ENCODE measurements at places on chromosomes 7 and 10.

GRCh38 chr10:59724098-59724938 lies 14.7 kb upstream of the SLC16A9 start:
- DNase-seq: no peak

DNA sequence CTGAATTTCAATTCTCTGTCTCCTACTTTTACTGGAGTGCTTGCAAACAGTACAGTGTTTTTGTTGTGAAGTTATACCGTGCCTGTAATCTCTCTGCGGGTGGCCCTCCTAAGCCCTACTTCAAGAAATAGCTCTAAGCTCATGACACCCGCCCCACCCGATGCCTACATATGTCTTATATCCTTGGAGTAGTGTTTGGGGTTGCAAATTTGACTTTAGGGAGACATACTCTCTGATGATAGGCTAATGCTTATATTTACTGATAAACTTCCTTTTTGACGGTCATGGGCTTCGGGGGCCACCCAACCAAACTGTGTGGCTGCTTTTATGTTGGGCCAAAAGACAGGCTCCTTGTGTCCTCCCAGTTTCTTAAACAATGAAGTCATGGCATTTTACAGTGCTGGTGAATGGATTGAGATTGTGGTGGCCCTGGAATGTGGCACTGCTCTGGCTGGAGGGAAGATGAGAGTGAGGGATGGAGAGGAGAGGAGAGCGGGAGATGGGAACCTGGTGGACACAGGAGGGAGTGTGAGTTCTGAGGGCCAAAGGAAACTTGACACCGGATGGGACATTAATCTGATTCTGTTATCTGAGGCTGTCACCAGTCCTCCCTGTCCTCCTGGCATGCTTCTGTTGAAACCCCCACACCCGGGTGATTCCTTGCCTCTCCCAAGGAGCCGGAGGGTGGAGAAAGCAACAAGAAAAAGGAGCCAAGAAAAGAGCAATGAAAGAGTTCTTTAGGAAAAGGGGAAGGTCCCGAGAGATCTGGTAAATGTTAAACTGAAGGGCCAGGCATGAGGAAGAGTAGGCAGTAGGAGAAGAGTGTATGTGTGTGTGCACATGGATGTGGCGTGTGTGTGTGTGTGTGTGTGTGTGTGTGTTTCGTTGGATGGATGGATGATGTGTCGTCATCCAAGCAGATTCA lies 113.3 kb downstream of the TCF7L2 start:
- DNase-seq: no peak

GRCh38 chr7:94393246-94394108 lies 1.2 kb upstream of the COL1A2 start:
- DNase-seq: no peak

- DNase-seq: no peak
These were observed 141.4 kb downstream of the ARHGAP22 start for GRCh38 chr10:48463318-48464003.

- DNase-seq: no peak
These were observed 3.0 kb upstream of the HOXA1 start for GRCh38 chr7:27098578-27099451.

- no peak for DNase-seq
These were observed 1.4 kb downstream of the TCERG1L start for GRCh38 chr10:131310142-131310541.

GRCh38 chr10:71836596-71836974 lies 14.5 kb downstream of the PSAP start:
- peak; percentile 70 for DNase-seq

DNA sequence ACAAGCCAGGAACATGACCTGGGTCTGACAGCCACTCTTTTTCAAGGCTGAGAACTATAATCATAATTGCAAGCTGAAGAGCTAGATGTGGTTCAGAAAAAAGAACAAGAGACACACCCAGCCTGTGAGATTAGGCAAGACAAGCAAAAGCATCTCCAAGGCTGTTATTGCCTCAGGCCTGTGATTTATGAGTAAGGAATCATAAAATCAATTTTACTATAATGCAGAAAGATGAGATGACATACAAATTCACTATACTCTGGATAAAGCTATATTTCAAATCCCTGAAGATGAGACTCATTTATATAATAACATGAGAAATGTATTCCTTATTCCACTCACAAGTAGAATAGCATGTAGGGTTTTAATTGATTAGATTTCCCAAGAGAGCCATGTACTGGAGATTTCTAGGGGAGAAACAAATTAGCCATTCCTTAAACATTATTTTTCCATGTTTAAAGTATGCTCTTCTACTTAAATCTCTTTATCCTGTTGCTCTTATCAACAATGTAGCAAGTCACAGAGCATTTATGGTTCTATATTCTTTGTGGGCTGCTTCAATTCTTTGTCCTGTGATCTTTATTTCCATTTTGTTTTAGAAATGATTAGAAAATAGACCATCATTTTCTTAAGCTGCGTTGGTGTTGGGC lies 47.4 kb downstream of the FHIP2A start:
- DNase-seq: no peak

- DNase-seq: peak; percentile 65
These were observed 412 bp downstream of the PIP4K2A start for GRCh38 chr10:22713853-22714478.

DNA sequence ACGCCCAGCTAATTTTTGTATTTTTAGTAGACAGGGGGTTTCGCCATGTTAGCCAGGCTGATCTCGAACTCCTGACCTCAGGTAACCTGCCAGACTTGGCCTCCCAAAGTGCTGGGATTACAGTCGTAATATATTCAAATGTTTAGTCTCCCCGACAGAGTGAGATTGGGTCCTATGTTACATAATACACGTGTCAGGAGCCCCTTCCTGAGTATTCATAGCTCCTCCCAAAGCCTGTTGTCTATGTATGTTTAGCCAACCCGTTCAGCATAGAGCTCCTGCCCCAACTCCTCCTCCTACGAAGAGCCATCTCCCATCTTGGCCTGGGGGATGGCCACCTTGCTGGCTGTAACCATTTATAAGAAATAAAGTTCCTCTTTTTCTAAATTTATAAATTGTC lies 2.7 kb upstream of the PPP2R2D start:
- DNase-seq: no peak

DNA sequence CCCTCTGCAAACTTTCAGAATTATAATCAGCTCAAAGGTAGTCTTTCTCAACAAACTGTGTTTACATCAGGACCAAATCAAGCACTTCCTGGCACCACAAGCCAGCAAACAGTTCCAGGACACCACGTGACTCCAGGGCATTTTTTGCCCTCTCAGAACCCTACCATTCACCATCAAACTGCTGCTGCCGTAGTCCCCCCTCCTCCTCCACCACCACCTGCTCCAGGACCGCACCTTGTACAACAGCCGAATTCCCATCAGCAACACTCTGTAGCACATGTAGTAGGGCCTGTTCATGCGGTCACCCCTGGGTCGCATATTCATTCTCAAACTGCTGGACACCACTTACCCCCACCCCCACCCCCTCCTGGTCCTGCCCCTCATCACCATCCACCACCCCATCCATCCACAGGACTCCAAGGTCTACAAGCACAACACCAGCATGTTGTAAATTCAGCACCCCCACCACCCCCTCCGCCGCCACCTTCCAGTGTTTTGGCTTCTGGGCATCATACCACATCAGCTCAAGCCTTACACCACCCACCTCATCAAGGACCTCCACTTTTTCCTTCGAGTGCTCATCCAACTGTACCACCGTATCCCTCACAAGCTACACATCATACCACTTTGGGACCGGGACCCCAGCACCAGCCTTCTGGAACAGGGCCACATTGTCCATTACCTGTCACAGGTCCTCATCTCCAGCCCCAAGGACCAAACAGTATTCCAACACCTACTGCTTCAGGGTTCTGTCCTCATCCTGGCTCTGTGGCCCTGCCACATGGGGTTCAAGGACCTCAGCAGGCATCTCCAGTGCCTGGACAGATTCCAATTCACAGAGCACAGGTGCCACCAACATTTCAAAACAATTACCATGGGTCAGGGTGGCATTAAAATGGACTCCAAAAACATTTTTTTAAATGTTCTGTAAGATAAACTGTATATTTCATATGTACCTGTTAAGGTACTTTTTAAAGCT lies 98.7 kb downstream of the KMT2E start:
- DNase-seq: no peak

DNA sequence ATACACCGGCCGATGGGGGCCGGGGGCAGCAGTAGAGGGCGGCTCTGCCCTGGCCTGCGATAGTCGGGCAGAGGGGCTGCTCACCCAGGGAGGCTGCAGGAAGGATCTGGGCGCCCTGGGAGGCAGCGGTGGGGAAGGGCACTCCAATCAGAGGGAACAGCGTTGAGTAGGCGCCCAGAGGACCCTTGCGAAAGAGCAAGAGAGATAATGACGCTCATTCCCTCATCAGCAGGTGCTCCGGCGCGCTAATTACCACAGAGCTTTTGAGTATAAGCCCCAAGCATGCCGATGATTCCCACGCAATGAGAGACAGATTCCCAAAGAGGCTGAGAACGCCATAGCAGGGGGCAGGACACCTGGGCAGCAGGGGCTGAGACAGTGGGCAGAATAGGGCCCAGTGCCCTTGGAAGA lies 215.3 kb downstream of the MAD1L1 start:
- DNase-seq: no peak

DNA sequence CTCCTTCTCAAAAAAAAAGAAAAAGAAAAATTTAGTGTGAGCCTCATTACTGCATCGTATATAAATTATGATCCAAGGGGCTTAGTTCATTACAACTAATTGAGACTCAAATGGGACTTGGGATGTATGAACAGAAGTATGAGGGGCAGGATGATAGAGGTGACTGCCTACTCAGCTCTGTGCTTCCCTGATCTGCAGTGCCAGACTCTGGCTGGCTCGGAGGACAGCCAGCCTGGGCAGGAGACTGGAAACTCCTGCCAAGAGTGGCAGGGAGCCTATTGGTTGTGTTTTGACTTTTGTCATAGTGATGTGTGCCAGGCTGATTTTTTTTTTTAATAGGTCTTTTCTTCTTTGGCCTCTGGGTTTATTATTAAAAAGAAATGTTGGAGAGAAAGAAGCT lies 73.8 kb upstream of the GTF2IRD1 start:
- DNase-seq: no peak

DNA sequence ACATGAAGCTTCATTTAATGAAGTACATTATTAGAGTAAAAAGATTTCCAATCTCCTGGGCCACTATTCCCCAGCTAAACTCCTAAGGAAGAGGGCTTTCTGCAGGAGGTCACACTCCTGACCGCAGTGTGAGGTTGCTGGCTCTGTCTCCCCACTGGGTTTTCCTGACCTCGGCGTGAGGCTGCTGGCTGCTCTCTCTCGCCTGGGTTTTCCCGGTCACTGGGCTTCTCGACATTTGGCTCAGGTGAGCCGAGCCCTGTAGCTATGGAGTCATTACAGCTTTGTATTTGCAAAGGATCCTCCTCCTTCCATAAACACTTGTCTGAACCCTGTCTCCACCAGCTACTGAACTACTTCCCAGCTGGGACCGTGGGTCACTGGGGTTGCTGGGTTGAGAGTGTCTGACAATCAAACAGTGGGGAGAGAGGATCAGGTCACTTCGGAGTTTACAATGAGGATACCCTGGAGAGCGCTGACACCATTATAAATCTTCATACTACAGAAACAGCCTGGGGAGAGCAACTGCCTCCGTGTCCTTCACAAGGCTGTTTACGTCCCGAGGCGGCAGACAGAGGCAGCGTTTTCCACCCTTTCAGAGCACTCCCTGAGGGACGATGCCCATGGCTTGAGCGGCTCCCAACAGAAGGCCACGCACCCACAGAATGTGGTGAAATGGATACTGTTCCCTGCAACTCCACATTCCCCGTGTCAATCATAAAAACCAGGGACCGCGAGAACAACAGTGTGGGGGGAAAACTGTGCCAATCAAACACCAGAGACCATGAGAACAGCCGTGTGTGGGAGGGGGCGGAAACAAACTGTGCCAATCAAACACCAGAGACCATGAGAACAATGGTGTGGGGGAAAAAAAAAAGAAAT lies 226.2 kb downstream of the ZMYND11 start:
- DNase-seq: no peak

DNA sequence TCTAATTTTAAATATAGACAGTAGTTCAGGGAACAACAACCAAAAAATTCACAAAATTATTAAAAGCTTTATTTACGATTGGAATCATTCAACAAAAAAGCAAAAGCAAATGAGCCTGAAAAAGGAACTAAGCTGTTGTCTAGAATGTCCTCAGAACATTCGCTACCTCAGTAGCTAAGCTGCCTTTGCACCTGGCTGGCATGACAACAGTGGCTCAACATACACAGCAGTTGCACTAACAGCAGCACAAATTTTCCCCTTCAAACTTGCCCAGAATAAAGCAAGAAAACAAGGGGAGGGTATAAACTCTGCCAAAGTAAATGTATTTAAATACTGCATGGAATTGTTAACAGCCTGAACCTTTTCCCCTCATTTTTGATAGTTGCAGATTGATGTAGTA lies 70.4 kb upstream of the GRID1 start:
- DNase-seq: no peak

Data from GM12865 (cell line).